ENCODE measurements at places on chromosomes 11 and 22.

- no peak for DNase-seq
These were observed 255.9 kb downstream of the FAT3 start for GRCh38 chr11:92480499-92480898.

GRCh38 chr11:111416231-111416960 lies 37.3 kb upstream of the POU2AF1 start:
- no peak for DNase-seq

DNA sequence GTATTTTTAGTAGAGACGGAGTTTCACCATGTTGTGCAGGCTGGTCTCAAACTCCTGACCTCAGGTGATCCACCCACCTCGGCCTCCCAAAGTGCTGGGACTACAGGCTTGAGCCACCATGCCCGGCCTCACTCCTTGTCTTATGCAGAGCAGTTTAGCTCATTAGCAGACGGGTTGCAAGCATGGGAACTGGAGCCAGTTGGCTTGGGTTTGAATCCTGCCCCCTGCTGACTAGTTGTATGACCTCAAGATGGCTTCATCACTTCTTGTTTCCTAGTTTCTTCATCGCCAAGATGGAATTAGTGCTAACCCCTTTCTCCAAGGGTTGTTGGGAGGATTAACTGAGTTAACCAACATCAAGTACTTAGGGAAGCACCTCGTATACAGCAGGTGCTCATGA lies 23.4 kb upstream of the RASD2 start:
- DNase-seq = no peak

DNA sequence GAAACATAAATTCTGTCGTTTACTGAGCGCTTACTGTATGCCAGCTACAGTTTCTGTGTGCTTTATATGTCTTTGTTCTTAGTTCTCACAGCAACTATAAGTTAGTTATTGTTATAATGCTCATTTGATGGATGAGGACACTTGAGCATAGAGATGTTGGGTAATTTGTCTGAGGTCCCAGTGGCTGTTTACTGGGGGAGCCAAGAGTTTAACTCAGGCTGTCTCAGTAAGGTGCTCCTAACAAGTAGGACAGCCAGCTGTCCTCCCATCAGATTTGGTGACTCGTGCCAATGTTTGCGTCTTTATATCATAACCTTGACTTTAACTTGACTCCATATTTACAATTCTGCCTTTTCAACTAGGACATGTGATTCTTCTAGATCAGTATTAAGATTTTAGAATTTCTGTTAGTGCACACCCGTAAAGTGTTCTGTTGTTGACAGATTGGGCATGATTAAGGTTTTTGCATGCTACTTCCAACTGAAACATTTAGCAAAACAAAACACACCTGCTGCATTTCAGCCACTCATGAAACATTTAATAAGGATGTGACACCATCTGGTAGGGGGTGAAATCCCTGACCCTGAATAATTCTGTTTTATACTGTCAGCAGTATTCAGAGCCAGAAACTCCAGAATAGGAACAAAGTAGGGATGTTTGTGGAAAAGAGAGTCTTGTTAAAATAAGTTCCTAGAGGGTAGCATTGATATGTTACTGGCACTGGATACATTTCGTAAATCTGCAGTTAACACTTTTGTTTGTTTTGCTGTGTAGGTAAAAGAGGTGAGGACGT lies 1.9 kb downstream of the REXO2 start:
- no peak for DNase-seq

DNA sequence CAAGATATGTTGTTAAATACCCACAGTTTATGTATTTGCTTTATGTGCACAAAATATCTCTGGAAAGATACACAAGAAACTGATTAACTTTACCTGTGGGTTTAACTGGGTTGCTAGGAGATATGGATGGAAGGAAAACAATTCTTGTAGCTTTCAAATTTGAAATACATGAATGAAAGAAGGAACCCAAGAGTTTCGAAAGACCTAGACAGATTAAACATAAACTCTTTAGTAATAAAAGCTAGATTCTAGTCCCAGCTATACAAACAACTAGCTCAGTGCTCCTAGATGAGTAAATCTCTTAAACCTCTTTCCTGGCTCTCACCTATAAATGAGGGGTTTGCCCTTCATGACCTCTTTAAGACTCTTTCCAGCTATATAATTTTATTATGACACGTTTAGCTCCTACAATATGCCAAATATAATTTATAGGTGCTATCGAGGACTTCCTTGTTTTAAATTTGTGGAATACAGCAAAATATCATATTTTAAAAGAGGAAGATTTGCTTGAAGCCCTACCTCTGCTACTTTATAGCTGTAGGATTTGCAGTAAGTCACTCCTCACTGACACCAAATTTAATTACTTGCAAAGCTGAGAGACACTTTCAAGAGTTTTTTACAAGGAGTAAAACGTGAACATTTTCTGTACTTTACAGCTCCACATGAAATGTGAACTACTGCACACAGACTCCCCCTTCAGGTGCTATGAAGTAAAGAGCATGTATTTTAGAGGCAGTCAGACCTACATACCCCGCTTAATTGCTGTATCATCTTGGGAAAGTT lies 50.7 kb downstream of the RRAS2 start:
- DNase-seq = peak; percentile 30

DNA sequence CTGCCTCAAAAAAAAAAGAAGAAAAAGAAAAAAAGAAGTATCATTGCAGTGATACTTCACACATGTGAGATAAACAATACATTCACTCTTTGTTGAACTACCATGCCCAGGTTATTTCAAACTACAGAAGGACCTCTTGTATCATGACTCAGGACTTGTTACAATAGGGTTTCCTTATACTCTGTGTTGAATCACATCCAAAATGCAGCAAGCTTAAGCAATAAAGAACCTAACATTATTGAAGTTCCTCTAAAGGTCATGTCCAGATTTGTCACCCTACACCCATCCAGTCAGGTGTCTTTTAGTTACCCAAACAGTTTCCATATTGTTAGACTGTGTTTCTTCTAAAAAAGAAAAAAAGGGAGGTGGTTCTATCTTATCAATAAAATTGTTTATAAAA lies 26.9 kb upstream of the ALKBH3 start:
- DNase-seq = peak; percentile 45

GRCh38 chr11:130600139-130600538 lies 151.7 kb downstream of the ADAMTS15 start:
- no peak for DNase-seq

DNA sequence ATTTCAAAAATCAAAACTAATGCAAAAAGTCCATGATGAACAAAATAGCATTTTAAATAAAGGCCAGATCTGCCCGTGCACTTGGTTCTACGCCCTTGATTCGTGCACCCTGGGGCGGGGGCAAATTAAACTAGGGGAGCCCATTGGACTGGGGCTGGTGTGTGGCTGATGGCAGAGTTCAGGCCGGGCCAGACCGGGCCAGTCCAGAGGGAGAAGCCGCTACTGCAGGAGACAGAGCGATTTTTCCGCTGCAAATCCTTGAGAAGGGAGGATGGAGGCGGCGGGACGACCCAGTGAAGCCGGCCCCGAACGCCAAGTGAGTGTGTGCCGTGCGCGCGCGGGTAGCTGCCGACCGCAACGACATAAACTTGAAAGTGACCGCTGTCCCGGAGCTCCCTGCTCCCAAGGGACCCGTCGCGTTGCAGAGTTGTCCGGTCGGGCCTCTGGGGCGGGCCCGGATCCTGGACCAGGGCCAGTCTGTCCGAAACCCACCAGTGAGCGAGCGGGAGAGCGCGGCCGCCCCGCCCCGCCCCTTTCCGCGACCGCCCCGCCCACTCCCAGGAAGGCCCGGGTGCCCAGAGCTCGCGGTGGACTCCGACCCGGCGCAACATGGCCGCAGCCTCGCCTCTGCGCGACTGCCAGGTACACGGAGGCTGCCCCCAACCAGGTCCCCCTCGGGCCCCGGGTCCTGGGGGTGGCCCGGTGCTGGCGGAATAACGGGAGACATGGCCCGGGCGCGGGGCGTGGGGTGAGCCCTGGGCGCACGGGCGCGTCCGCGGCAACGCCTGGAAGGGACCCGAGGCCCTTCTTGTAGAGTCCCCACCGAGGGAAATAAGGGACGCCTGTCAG lies at the start of gene TTC38:
Gene TTC38 (plus strand): TSS at position 578 of the 849 bp plus-strand sequence. CDS start 32 bp downstream, at position 610.
- peak; percentile 85 for DNase-seq

DNA sequence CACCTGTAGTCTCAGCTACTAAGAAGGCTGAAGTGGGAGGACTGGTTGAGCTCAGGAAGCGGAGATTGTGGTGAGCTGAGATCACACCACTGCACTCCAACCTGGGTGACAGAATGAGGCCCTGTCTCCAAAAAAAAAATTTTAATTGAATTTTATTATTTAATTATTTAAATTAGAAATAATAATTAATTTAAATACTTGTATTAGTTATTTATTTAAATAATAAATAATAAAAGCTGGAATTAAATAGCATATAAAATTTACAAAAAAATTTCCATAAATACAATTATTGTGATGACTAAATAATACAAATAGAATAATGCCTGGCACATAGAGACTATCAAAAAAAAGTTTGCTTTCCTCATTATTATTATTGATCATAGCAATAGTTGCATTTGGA lies 371.5 kb downstream of the KCNA4 start:
- no peak for DNase-seq

DNA sequence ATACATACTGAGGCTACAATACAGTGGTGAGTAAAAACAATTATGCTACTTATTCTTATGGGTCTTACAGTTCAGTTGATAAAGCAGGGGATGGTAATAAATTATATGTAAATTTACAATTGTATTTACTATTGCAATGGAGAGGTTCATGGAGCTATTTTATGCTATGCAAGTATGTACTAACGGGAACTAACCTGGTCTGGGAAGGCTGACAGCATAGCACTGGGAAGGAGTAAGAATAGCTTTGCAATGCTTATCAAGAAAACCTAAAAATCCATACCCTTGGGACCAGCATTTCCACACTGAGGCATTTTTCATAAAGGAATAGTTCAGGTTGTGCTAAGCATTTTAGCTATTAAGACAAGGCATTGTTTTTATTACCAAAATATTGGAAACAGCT lies 700.6 kb downstream of the NELL1 start:
- no peak for DNase-seq

DNA sequence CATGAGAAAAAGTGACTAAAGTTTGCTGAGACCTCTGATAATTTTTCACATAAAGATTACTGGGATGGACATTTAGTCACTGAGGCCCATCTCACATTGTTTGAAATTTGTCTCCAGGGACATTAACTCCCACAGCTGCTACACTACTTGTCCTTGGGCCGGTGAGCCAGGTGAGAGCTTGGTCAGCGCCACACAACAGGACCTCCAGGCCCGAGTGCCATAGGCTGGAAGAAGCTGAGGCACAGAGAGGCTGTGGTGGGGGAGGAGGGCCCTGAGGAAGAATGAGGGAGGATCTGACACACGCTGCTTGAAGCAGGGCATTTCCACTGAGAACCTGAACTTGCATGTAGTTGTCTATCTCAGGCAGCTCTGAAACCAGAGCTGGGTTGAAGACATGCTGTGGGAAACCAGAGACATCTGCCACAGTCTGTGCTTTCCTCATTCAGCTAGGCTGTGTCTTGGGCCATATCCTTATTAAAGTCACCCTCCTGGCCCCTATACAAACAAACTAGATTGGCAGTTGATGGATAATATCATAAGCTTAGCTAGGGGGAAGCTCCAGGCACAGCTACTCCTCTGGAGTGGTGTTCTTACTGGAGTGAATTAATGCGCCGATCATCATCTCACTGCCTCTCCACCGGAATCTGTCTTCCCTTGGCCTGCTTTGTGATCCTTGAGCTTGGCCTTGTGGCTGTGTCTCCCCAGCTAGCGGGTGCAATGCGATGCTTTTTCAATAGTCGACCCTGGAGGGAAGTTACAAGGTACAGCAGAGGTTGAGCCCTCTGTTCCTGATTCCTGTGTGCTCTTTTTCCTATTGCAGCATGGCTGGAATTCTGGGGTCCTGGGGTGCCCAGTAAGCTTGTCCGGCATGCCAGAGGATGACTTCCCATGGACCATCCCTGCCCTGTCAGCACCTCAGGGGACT lies 225.3 kb upstream of the B3GAT1 start:
- no peak for DNase-seq

DNA sequence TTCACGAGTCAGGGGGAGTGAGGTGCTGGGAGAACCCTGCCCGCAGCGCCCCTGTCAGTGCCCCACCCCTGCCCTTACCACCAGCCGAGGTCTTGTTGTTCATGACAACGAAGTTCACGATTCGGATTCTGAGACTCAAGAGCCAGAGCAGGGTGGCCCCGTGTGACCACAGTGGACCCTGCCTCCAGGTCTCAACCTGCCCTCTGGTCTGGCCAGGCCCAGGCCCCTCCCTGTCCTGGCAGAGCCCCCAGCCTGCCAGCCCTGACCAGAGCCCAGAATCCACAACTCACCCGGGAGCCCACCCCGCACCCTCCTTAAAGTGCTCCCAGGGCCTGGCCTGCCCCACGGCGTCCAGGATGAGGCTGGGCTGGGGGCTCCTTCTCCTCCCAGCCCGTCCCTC lies 9.9 kb downstream of the ANO9 start:
- no peak for DNase-seq

GRCh38 chr11:99614352-99614751 lies 593.6 kb downstream of the CNTN5 start:
- no peak for DNase-seq

DNA sequence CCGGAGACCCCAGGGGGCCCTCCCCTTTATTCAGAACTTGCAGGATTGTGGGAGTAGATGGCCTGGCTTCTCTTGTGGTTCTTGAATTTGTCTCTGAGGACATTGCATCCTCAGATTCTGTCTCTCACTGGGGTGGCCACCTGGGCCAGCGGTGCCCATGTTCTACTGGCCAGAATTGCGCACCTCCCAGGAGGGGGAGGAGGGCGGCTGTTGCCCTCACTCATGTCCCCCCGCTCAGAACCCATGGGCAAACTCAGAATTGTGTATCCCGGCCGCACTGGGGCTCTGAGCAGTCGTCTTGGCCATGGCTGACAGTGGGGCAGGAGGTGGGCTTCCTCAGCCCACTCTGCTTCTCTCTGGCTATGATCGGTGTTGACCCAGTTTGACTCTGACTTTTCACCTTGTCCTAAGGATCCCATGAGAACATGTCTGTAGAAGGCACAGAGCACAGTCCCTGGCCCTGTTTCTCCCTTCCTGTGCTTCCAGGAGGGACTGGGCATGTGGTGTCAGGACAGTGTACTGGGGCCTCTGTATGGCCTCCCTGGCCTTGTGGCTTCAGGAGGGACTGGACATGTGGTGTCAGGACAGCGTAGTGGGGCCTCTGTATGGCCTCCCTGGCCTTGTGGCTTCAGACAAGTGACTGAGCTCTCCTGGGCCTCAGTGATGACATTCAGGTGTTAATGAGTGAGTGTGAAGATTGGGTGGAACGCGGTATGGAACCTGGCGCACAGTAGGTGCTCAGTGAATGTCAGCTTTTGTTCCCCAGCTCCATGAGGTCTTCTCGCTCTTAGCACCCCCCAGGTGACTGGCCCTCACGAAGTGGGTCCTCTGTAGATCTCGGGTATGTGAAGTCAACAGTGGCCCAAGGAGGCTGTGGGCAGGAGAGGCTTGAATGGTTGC lies 99.3 kb downstream of the TBC1D22A start:
- DNase-seq = no peak

GRCh38 chr22:46750530-46750800 lies 12.0 kb upstream of the TBC1D22A start:
- DNase-seq = no peak

DNA sequence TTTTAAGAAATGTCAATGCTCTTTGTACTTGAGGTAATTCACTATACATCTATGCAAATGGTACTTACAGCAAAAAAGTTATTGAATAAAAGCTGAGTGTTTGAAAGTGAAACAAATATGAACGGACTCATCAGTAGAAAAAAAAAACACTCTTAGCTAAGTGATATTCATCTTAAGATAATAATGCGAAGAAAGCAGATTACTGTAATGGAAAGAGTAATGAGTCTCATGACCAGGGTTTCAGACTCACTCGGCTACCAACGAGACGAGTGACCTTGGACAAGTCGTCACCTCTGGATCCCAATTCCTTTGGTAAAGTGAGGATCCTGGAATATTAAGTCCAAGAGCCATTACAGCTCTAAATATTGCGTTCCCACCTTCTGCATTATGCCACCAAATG lies 57.0 kb downstream of the PACSIN2 start:
- no peak for DNase-seq
